ENCODE measurements at places on chromosomes 5 and 9.

DNA sequence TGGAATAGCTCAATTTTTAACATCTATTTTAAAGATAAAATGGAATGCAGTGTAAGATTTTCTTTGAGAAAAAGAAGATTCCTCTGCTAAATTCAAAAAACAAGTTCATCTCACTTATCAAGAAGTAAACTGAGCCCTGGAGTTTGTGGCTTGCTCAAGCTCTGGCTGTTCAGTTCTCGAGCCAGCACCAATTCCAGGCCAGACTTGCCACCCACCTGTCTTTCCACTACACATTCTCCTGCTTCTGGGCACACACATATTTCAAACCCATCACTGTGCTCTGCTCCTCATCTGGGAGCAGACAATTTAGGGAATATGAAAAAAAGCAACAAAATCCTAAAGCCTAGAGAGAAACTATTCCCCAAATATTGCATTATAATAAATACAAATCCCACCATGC is 424.5 kb downstream of the ENC1 start:
- DNase-seq, result no peak

DNA sequence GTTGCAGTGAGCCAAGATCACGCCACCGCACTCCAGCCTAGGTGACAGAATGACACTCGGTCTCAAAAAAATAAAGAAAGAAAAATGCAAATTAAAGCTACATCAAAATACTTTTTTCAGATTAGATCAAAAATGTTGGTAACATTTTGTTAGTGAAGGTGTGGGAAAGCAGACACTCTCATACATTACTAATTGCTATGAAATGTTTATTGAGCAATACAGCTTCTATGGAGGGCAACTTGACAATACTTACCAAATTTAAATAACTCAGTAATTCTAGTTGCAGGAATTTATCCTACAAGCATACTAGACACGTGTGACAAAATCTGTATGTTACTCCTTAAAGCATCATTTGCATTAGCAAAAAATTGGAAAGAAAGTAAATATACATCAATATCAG is 4.1 kb downstream of the TRIM23 start:
- DNase-seq, result no peak

GRCh38 chr9:137618105-137619067 is at the start of gene EHMT1:
Gene EHMT1 (plus strand): TSS chr9:137619005. CDS start chr9:137619029, 24 bp downstream.
- DNase-seq, result peak; percentile 86

DNA sequence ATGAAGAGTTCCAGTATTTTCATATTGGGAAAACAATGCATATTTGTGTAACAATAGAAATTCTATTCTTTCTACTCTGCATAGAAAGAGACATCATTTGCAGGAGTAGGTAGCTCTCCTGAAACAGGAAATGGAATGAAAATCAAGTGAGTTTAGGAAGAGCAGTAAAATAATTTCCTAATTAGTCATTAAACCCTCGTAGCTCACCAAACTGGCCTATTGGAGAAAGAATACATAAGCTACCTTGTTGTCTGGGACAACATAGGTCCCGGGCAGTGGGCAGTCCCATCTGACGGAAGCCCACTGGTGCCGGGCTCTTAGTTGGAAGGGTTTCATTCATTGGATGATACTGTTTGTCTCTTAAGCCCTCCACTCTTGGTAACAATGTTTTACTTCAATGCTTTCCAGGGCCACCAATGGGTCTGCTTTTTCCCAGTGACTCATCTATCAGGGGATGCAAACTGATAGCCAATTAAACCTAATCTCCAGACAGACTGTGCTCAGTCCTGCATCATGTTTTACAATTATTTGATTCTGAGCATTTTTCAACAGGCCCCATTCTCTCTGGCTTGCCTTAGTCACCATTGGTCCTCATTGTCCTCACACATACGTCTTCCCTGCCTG is 46.5 kb downstream of the GNA14 start:
- no peak for DNase-seq

Data from COR-L47 (cell line).